ENCODE measurements at places on chromosomes 6 and 20.

- DNase-seq: no peak
Measured at GRCh38 chr6:166001359-166001758, 166.3 kb downstream of the TBXT start.

- no peak for DNase-seq
Measured at GRCh38 chr6:129597023-129597713, 112.8 kb downstream of the ARHGAP18 start.

DNA sequence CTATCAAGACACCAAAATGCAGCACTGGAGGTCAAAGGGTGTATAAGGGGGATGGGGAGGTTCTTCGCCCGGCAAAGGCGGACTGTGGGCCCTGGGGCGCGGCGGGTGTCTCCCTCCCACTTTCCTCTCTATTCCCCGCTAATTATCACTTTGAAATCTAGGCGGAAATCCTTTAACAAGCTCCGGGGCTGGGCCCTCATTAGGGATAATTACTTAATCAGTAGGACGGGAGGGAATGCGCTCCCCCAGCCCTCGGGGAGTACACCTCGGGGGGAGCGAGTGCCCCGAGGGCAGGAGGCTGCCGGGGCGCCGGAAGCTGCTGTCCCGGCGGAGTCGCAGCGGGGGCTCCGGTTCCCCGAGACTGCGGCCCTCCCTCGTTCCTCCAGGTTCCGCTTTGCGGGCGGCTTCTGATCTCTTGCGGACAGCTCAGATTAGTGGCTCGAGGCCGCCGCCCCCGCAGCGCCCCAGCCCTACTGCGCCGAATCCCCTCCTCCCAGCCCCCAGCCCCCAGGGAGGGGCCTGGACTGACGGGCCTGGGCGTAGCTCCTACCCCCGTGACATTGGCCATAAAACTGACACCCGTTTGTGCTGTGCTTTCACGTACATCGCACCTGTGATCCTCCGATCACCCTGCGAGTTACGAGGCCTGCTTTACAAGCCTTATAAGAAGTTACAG is 14.7 kb downstream of the MUCL3 start:
- peak; percentile 67 for DNase-seq

DNA sequence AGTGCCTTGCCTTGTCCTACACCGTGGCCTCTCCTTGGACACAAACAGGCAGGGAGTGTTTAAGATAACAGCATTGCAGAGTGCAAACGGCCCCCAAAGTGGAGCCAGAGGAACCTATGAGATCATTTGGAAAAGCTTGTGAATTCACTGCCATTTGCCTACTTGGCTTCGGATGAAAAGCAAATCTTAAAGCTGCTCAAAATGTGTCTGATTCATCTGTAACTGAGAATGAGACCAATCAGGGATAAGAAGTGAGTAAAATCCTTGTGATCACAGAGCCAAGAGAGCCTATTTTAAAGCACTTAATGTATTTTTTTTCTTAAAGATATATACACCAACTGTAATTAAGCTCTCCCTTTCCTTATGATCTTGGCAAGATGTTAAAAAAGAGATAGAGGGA is 65.7 kb upstream of the BACH2 start:
- DNase-seq: no peak

GRCh38 chr6:84332139-84333034 is 104.9 kb upstream of the CEP162 start:
- DNase-seq: no peak

- DNase-seq: no peak
Measured at GRCh38 chr20:46028772-46029371, at the start of gene SLC12A5. Gene SLC12A5, plus strand, starts transcription at chr20:46029215. Its CDS starts 130 bp downstream, at chr20:46029345.

DNA sequence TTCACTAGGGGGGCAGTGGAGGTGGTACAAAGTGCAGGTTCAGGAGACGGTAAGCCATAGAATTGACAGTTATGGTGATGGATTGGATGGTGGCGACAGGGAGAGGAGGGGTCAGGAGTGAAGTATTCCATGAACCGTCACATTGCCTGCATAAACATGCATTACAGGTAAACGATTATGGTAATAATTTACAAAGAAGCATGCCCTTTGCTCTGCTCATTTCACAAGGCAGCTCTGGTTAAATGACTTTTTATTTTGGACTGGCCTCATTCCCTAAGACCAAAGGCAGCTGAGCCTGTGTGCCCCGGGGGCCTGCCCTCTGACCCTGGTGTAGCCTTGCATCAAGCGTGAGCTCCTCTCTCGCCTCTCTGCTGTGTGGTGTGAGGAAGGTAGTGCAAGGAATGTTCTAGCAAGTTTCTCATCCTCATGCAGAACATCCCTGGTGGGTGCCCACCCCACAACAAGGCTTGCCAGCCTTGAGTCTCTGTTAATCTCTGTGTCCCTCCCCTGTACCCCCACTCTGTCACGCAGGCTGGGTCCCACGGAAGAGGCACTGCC is 59.0 kb downstream of the PPP1R14C start:
- no peak for DNase-seq

DNA sequence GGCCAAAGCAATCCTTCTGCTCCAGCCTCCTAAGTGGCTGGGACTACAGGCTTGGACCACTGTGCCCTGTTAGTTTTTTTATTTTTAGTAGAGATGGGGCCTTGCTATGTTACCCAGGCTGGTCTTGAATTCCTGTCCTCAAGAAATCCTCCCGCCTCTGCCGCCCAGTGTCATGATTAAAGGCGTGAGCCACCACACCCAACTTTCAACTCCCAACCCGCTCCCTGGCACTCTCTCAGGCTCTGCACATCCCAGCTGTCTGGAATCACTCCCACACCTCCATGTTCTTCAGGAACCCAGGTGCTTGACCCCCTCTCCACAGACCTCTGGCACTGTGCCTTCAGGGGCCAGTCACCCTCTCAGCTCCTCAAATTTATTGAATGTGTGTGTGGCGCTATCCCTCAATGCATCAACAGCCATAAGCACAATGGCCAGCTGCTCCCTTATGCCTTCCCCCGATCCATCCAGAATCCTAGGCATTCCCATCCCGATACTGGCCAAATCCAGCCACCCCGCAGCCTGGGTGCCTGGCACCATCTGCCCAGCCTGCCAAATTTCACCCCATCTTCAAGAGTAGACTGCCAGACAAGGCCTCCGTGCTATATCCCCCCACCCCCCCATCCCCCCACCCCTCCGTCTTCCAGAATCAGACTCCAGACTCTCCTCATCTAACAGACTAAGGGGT is 647 bp upstream of the POU5F1 start:
- DNase-seq: no peak

GRCh38 chr6:24935366-24936152 is at the start of gene RIPOR2:
Gene RIPOR2, minus strand, starts transcription at chr6:24935960. Its CDS starts 62 bp downstream, at chr6:24935898.
- DNase-seq: peak; percentile 83

All from CD4-positive, alpha-beta T cell treated with Interleukin-15 for 4 hours (primary cell).